ENCODE measurements at places on chromosomes 2 and 18. TPM values are rescaled to one million over a fixed set of nuclear protein-coding genes. Genes with fewer than 3 reads are reported as not detected.

KCNIP3 gene
- 23.0 TPM for polyA plus RNA-seq

SCG2 gene
- polyA plus RNA-seq = 176 TPM

ZSWIM2 gene
- polyA plus RNA-seq = 0.20 TPM

CFAP65 gene
- polyA plus RNA-seq = 5.3 TPM

NAT8 gene
- polyA plus RNA-seq = 1.5 TPM

NOL4 gene
- 24.4 TPM for polyA plus RNA-seq

XRCC5 gene
- polyA plus RNA-seq = 144 TPM

GPAT2 gene
- 2.9 TPM for polyA plus RNA-seq

SDC1 gene
- polyA plus RNA-seq = 7.7 TPM

RAB17 gene
- polyA plus RNA-seq = 2.7 TPM

MYCN gene
- 23.8 TPM for polyA plus RNA-seq

SLC4A5 gene
- polyA plus RNA-seq = 3.9 TPM

ANKRD29 gene
- polyA plus RNA-seq = 29.6 TPM

SMARCAL1 gene
- polyA plus RNA-seq = 17.1 TPM

PNPT1 gene
- polyA plus RNA-seq = 35.4 TPM

UGT1A3 gene
- not detected for polyA plus RNA-seq

ZBTB7C gene
- 9.4 TPM for polyA plus RNA-seq

DES gene
- polyA plus RNA-seq = 8.8 TPM

REG1B gene
- not detected for polyA plus RNA-seq

ERMN gene
- polyA plus RNA-seq = 45.7 TPM

KRCC1 gene
- polyA plus RNA-seq = 33.4 TPM

TMEM182 gene
- 7.2 TPM for polyA plus RNA-seq

CCDC141 gene
- polyA plus RNA-seq = 0.51 TPM

PRSS56 gene
- polyA plus RNA-seq = 4.8 TPM

TEX44 gene
- polyA plus RNA-seq = not detected

ECEL1 gene
- polyA plus RNA-seq = 80.4 TPM

GAD1 gene
- 74.8 TPM for polyA plus RNA-seq

IL1B gene
- 1.7 TPM for polyA plus RNA-seq

PJVK gene
- polyA plus RNA-seq = 6.5 TPM

CCDC178 gene
- polyA plus RNA-seq = 2.2 TPM
